ENCODE measurements at places on chromosomes 13 and 19.
A peak's percentile ranks its signal among the peaks of the same experiment; 100 is the strongest.

DNA sequence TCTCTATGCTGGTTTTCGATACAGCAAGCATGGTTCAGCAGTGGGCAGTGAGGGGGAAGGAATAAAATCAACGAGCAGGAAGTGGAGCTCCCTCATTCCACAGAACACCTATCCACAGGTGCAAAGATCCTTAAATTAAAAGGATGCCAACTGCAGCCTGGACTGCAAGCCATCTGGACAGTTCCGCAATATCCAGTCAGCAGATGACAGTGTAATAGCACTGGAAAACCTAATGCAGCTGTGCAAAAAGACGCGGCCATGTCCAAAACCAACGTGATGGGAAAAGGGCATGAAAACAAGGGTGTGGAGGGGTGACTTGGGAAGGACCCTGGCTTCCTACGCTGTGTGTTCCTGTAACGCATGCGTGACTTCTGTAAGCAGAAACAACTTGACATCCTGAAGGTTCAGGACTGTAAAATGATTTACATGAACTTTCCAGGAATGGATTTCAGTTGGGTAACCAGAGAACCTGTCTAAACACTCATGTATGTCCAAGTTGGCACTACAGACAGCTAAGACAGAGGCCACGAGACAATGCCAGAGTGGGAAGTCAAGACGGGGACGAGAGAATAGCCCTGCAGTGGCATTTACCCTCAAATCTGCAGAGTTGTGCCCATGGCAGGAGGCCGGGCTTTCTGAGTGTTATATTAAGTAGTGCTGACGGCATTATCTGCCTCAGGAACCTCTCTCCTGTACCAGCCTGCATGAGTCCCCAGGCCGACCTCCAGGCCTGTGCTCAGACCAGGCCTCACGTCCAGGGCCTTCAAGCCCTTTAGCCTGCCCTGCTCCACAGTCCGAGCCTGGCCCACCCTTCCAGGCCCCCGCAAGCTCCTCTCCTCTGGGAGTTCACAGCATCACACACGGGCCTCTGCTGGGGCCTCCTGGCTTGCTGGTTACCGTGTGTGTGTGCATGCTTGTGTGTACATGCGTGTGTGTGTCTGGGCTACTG lies 26.5 kb downstream of the CAPS start:
- DNase-seq: no peak

DNA sequence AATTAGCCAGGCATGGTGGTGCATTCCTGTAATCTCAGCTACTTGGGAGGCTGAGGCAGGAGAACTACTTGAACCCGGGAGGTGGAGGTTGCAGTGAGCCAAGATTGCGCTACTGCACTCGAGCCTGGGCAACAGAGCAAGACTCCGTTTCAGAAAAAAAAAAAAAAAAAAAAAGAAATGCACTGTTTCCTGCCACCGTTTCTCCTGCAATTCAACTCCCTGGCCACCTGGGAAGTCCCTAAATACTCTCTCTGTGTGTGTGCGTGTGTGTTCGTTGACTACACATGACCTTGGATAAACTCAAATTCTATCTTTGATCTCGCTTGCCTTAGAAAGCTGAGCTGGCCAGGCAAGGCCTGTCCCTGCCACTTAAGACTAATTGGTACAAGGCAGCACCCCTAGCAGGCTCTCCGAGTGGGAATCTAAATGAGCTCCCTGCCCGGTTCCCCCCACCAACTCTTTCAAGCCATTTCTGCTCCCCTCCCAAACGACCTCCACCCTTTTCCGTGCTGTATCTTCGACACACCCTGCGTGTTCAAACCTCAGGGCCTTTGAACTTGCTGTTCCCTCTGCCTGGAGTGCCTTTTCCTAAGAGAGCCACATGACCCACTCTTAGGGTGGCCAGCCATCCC lies 5.2 kb upstream of the BCAT2 start:
- no peak for DNase-seq

DNA sequence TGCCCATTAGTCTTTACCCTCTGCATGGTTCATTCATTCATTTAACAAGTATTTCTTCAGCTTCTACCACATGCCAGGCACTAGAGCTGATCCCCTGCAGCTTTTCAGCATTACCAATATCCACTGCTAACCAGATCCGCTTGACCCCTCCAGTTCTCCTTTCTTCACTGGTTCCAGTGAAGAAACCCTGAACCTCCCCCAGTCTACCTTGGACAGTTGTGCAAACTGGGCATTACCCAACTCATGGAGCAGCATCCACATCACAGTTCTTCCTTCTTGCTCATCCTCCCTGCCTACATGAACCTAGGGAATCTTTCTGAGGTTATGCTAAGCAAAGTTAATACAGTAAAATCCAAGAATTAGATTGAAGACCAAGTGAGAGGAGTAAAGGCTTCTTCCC lies 78.7 kb upstream of the SERP2 start:
- no peak for DNase-seq

DNA sequence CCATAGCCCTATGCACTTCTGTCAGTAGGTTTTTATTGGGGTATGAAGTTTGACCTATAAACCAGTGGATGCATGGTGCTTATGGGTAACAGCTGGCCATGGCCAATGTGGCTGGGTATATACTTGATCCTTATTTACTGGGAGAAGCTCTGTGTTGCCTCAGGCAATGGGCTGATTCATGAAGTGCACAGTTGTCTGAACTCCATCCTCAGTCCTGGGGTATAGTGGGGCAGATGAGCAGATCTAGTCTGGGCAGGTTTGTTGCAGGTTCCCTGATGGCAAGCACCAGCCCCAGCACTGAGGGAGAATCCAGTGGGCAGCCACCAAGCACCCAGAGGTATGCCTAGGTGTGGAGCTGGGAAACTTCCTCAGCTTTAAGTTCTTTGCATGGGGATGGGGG lies 274.4 kb downstream of the TDRD3 start:
- DNase-seq: no peak

- DNase-seq: no peak
These were observed 638 bp downstream of the ANKRD27 start for GRCh38 chr19:32674153-32674930.

DNA sequence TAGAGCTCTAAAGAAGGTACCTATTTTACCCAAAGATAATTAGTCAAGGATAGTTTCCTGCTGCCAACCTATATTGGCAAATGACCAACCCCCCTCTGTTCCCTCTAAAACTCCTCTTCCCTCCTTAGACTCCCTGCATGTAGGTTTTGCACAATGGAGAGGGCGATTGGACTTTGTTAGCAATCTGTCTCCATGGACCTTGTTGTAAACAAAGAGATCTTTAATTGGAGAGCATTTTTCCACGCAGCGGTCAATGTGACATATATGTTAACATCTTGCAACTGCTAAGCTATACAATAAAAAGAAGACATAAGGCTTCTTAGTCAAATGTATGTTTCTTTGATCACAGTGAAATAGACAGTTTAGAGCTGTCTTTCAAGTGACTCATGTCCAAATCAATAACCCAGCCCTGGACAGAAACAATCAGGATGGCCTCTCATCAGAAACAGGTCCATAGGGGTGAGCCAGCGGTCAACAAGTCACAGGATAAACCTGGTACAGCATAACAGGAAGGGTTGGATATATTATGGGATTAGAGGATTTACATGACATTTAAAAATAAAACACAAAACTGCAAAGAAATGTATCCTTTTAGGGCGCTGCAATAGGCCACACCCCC lies 69.7 kb upstream of the UBL3 start:
- DNase-seq: no peak

DNA sequence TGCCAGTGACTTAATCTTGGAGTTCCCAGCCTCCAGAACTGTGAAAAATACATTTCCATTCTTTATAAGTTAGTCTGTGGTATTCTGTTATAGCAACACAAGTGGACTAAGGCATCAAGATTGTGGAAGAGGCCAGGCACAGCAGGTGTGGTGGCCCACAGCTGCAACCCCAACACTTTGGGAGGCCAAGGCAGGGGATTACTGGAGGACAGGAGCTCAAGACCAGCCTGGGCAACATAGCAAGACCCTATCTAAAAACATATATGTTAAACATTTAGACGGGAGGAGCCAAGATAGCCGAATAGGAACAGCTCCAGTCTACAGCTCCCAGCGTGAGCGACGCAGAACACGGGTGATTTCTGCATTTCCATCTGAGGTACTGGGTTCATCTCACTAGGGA lies 310.4 kb downstream of the FOXO1 start:
- no peak for DNase-seq

DNA sequence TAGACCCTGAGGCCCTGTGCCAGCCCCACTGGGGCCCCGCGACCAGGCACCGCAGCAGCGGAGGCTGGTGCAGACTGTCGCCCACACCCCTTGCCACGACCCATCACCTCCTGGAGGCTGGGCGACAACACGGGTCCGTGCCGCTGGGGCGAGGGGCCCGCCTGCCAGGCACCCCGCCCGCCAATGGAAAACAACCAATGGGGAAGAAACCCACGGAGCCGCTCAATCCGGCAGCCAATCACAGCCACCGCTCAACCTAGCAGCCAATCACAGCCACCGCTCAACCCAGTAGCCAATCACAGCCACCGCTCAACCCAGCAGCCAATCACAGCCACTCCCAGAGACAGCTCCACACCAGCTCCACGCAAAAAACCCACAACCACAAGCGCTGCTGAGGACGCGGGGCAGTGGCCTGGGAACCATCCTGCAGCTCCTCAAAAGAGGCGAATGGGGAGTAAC lies 29.7 kb downstream of the GPX4 start:
- DNase-seq: peak; percentile 80

DNA sequence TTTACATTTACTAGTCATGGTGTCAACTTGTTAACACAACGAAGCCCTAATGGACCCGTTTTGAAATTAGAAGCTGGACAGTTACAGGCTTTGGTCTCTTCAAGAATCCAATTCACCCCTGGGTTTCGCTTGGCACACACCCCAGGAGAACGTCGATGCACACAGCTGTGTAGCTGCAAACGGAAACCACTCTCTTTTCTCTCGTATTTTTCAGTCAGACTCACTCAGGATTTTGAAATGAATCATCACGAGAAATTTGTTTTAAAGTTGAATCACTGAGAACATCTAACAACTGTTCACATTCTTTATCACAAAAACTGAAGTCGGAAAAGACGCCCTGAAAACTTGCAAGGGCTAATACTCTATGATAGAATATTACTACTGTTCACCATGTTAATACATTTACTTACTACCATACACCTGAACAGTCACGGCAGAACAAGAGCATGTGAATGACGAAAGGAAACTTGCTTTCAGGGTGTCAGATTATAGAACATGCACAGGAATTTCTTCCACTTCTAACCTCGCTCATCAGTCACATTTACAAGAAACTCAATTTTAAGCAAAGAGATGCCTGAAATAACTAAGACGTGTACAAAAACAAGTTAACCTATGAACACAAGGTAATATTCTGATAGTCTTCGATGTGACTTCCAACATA lies 4.7 kb downstream of the PNMA8A start:
- no peak for DNase-seq

GRCh38 chr19:45817010-45817724 lies 2.1 kb upstream of the RSPH6A start:
- peak; percentile 84 for DNase-seq

GRCh38 chr19:7868671-7869452 lies 5.3 kb downstream of the PRR36 start:
- DNase-seq: peak; percentile 67

- no peak for DNase-seq
These were observed 792.6 kb upstream of the GPC6 start for GRCh38 chr13:92433963-92434362.

DNA sequence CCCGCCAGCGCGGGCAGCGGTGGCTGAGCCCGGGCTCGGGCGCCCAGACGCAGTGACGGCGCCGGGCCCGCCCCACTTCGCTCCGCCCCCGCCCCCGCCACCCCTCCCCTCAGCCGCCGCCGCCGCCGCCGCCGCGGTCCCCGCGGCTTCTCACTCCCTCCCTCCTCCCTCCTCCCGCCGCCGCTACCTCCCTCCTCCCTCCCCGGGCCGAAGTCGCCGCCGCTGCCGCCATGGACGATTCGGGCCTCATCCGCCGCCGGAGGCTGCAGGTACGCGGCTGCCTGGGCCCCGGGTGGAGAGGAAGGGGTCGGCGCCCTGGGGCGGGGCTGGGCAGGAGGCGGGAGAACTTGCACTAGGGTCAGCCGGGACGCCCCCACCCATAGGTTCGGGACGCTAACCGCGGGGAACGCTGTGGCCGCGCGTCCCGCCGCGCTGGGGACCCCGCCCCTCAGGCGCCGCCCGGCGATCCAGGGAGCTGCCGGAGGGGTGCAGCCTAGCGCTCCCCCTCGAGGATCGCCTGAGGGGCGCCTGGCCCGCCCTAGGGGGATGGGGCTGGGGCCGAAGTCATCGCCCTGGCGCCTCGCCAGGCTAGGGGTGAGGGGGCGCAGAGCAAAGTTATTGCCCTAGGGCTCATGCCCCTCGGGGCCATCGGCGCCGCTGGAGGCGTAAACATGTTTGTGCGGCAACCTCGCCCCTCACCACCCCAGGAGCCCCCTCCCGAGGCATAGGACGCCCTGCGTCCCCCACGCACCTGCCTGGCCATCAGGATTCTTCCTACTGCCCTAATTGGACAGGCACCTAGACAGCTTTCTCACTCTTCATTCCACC lies 427 bp downstream of the RTBDN start:
- no peak for DNase-seq

DNA sequence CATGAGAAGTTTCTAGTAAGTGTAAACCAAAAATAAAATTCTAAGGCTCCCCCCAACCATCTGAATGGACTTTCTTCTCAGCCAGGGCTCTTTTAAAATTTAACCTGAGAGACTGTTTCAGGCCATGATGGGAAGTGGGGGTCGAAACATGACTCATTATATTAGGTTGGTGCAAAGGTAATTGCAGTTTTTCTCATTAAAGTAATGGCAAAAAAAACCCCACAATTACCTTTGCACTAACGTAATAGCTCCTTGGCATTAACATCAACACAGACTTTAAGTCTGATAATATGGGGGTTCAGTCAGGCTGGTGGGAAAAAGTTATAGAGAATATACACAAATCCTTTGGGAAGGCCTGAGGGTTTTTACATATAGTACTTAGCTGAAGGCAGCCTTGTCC lies 9.4 kb upstream of the SPART start:
- DNase-seq: no peak

DNA sequence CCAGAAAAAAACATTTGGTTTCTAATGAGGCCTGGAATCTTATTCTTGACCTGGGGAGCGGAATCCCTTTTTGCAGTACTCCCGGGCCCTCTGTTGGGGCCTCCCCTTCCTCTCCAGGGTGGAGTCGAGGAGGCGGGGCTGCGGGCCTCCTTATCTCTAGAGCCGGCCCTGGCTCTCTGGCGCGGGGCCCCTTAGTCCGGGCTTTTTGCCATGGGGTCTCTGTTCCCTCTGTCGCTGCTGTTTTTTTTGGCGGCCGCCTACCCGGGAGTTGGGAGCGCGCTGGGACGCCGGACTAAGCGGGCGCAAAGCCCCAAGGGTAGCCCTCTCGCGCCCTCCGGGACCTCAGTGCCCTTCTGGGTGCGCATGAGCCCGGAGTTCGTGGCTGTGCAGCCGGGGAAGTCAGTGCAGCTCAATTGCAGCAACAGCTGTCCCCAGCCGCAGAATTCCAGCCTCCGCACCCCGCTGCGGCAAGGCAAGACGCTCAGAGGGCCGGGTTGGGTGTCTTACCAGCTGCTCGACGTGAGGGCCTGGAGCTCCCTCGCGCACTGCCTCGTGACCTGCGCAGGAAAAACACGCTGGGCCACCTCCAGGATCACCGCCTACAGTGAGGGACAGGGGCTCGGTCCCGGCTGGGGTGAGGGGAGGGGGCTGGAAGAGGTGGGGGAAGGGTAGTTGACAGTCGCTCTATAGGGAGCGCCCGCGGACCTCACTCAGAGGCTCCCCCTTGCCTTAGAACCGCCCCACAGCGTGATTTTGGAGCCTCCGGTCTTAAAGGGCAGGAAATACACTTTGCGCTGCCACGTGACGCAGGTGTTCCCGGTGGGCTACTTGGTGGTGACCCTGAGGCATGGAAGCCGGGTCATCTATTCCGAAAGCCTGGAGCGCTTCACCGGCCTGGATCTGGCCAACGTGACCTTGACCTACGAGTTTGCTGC lies at the start of gene ICAM4:
ICAM4 (plus strand) TSS at position 153 of the 935 bp plus-strand sequence; CDS start at position 211, 58 bp downstream.
- no peak for DNase-seq
